ENCODE measurements at places on chromosomes 12 and 14. TPM values are rescaled to one million over a fixed set of nuclear protein-coding genes. Genes with fewer than 3 reads are reported as not detected.

CKAP4 gene
- 51.0 TPM for total RNA-seq

BRMS1L gene
- total RNA-seq: 6.1 TPM

TMCC3 gene
- 6.1 TPM for total RNA-seq

ZNF219 gene
- total RNA-seq: 57.5 TPM

NABP2 gene
- total RNA-seq: 39.2 TPM

LRRC23 gene
- total RNA-seq: 13.1 TPM

MYF6 gene
- not detected for total RNA-seq

JAG2 gene
- total RNA-seq: 12.7 TPM

VRTN gene
- total RNA-seq: 0.32 TPM

TMX1 gene
- total RNA-seq: 31.7 TPM

ITFG2 gene
- total RNA-seq: 43.4 TPM

GPR135 gene
- 3.4 TPM for total RNA-seq

WDR20 gene
- 33.7 TPM for total RNA-seq

IL26 gene
- total RNA-seq: not detected

ITGB7 gene
- total RNA-seq: 5.8 TPM

FLRT2 gene
- 20.5 TPM for total RNA-seq

PAX9 gene
- total RNA-seq: not detected

SLC39A2 gene
- total RNA-seq: not detected

CLEC9A gene
- total RNA-seq: 1.2 TPM

GPR132 gene
- total RNA-seq: 3.7 TPM

SDR9C7 gene
- total RNA-seq: not detected
